ENCODE measurements at places on chromosomes 7 and 10.
A peak's percentile ranks its signal among the peaks of the same experiment; 100 is the strongest.

DNA sequence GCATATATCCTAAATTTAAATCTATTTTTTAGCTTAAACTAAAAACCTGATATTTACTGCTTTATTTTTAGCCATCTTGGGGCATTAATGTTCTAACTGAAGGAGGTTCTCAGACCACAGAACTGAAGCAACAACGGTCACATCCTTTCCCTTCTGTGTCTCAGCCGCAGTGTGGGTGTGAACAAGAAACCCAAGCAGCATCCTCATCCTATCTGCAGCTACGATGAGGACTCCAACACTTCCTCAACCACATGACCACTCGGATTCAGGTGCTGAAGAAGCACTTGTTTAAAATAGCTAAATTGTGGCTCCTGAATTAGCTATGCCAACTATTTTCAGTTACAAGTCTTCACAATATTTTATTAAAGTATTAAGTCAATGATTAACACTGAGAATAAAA is 5.3 kb downstream of the ESYT2 start:
- no peak for DNase-seq

DNA sequence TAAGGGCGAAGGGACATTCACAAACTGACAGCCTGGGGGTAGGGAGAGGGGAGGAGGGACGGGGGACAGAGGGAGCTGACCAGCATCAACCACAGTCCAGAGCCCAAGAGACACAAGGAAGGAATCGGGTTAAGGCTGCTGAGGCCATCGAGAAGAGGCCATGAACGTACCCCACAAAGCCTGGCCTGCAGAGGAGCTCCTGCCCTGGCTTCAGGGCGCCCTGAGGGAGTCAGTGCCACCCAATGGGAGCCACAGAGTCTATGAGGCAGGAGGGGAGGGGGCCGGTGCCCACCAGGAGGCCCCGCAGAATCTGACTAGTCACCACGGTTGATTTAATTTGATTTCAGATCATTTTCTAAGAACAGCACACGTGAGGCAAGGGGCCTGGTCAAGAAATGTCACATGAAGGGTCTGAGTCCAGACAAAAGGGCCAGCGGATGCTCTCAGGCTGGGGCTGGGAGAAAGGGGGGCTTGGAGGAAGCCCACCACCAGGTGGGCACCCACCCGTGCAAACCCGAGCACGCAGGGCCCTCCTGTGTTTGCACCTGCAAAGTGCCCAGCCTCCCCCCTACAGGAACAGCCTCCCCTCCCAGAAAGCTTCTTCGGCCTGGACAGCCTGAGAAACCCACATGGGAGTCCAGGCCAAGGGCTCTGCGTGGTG is 40.4 kb downstream of the CAMK2B start:
- no peak for DNase-seq

DNA sequence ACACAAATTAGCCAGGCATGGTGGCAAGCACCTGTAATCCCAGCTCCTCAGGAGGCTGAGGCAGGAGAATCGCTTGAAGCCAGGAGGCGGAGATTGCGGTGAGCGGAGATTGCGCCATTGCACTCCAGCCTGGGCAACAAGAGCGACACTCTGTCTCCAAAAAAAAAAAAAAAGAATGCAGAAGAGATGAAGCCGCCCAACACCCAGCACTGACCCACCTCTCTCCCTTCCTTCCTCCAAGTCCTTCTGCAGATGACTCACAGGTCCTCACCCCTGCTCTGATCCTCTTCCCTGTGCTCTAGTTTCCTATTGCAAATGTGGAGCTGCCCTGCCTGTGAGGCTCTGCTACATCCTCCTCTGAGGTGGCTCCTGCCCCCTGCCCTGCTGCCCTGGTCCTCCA is 22.0 kb upstream of the OPALIN start:
- DNase-seq: no peak

GRCh38 chr10:67789769-67790168 is 48.2 kb downstream of the DNAJC12 start:
- no peak for DNase-seq

DNA sequence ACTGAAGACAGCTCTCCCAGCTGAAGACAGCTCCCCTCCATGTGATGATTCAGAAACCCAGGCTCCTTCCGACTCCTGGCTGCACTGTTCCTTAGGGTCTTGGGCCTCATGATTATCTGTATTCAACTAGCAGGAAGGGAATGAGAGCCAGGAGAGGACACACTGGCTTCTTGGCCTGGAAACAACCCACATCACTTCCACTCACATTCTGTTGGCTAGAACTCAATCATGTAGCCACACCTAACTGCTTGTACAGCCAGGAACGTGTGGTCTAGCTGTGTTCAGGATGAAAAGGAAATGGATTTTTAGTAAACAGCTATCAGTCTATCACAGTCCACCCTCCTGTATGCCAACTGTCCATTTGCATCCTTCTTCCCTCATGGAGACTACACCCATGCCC is 30.5 kb upstream of the XPNPEP1 start:
- no peak for DNase-seq

- no peak for DNase-seq
Measured at GRCh38 chr7:113809581-113809980, 109.2 kb downstream of the PPP1R3A start.

GRCh38 chr7:39211581-39211980 is 233.9 kb downstream of the POU6F2 start:
- no peak for DNase-seq

DNA sequence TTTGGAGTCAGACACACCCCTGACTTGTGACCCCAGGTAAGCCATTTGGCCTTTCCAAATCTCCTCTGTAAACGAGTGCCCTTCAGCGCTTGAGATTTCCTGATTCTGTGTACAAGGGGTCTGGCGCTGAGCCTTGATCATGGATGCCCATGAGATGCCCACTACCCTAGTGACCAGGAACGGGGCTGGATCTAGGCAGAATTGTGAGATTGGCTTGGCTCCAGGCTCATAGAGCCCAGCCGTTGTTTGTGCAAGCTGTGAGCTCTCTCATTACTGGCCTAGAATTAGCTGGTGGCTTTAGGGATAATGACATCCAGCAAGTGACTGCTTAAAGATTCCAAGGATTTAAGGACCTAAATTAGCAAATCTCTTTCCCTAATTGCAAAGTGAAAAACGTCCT is 84.9 kb downstream of the CAMK1D start:
- DNase-seq: peak; percentile 9

DNA sequence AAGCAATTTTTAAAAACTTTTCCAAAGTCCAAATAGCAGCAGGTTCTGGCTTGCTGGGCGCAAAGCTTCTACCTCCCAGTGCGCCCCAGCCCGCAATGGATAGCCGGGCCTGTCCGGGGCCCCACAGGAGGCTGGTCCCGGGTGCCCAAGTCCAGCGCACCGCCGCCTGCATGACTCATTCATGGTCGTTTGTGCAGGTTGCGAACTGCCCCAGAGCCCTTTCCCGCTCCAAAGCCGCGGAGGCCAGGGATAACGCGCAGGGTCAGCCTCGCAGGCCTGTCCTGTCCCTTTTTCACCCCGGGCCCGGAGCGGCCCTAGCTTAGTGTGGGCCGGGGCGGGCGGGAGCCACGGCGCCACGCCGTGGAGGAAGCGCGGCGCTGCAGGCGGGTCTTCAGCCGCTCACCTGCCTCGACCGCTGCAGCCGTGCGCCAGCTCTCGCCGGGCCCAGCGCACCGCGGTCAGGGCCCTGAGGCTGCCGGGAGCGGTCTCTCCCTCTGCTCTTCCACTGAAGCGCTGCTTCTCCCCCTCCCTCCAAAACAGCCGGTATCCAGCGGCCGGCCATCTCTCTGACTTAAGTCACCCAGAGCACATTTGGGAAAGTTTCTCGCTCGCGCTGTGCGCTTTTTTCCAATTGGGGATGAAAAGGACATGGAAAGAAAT is 1.7 kb upstream of the EGR2 start:
- no peak for DNase-seq

DNA sequence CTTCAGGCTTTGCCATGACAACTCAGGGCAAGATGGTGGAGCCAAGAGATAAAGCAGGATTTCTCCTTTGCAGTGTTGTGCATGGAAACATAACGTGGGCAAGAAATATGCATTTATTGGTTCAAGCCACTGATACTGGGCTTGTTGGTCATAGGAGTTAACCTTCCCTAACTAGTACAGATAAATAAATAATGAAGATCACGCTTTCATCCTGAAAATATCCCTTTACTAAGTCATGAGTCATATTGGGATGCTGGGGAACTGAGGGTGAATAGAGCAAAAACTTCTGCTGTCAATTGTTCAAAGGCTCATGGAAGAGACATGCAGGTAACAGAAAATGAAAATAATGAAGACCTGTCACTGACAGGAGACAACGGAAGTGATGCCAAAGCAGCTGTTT is 55.5 kb downstream of the TES start:
- no peak for DNase-seq

GRCh38 chr10:61609701-61610100 is 53.0 kb upstream of the CABCOCO1 start:
- no peak for DNase-seq

- DNase-seq: no peak
Measured at GRCh38 chr10:128530301-128530700, 404.1 kb upstream of the MKI67 start.

GRCh38 chr7:156559001-156559400 is 81.6 kb upstream of the RNF32 start:
- DNase-seq: no peak

DNA sequence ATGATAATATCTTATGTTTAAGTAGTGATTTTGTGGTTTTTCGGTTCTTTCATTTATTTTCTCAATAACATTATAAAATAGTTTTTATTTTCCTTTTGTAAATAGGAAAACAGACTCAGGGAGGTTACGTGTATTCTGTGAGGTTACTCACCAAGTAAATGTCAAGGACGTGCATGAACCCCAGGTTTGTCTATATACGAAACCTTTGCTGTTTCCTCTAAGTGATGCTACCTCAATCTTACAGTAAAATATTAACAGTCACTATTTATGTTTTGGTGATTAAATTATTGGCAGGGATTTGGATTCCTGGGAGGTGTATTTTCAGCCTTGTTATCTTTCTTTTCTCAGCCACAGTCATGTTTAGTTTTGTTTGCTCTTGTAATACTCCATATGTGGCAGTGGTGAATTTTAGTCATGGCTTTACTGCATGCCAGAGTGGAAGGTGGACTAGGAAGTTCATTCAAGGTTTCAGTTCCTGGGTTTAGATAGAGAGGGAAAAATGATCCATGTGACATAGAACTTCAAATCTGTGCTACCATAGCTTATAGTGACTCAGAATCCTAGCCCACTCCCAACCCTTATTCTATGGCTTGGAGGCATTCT is 139.9 kb downstream of the ARL4A start:
- no peak for DNase-seq

- DNase-seq: peak; percentile 17
Measured at GRCh38 chr10:78684947-78685346, 383.8 kb upstream of the ZMIZ1 start.

GRCh38 chr10:103558911-103559310 is 65.4 kb downstream of the NEURL1 start:
- no peak for DNase-seq

- DNase-seq: no peak
Measured at GRCh38 chr7:4123823-4124222, 558.3 kb upstream of the FOXK1 start.
